ENCODE measurements at places on chromosomes 3 and 15.

GRCh38 chr3:22377421-22377820 is 626.4 kb upstream of the ZNF385D start:
- no peak for DNase-seq

DNA sequence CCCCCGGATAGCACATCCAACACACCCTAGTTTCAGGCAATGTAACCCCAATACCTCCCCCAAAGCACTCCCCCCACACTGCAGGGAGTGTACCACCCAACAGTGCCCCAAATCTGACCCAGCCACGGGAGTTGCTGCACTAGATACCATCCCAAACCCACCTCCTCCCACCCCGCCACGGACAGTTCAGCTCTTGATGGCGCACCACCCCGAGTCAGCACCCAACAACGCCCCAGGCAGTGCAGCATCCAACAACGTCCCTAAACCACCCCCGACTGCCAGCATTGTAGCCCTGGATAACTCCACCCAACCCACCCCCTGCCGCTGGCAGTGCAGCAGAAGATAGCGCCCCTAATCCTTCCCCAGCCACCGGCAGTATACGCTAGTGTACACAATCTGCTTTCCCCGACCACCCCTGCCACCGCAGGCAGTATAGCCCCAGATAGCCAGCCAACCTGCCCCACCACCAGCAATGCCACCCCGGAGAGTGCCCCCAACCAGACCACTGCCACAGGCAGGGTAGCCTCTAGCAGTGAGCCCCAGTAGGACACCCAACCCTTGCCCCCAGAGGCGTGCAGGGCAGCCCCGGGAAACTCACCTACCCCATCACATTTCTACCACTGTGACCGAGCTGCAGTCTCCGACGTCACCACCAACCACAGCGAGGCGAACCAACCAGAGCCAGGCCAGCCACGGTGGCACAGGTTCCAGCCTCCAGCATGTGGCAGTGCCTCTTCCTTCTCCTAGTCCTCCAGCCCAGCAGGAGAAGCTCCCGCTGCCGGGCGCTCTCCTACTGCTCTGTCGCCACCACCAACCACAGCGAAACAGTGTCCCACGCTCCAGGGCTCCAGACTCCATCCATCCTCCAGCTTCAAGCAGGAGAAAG is 178.1 kb downstream of the POTEB3 start:
- DNase-seq, result no peak

- no peak for DNase-seq
Observed at GRCh38 chr3:172919297-172919683, 168.8 kb downstream of the ECT2 start.

GRCh38 chr15:31358957-31359701 is 32.5 kb downstream of the KLF13 start:
- DNase-seq, result no peak

DNA sequence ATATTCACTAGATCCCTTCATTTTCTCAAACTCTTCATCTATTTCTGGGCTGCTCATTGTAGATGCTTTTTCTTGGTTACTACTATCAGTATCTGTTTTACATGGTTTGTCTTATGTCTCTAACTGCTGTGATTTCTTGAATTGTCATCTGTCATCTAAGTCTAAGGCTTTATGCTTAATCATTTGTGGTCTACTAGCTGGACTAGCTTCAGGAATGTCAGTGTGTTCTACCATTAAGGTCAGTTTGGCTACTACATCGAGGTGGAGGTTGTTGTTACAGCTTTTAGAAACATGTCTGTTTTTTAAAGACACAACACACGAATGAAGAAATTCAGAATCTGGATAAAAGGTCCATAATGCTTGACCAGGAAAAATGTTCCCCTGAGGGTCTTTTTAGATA is 82.2 kb downstream of the ABI3BP start:
- DNase-seq, result no peak

GRCh38 chr3:56691165-56692000 is 8.3 kb upstream of the TASOR start:
- DNase-seq, result no peak

GRCh38 chr3:141491929-141492328 is 5.1 kb downstream of the RASA2 start:
- DNase-seq, result no peak

GRCh38 chr15:25739687-25740121 is 123.4 kb downstream of the ATP10A start:
- no peak for DNase-seq

DNA sequence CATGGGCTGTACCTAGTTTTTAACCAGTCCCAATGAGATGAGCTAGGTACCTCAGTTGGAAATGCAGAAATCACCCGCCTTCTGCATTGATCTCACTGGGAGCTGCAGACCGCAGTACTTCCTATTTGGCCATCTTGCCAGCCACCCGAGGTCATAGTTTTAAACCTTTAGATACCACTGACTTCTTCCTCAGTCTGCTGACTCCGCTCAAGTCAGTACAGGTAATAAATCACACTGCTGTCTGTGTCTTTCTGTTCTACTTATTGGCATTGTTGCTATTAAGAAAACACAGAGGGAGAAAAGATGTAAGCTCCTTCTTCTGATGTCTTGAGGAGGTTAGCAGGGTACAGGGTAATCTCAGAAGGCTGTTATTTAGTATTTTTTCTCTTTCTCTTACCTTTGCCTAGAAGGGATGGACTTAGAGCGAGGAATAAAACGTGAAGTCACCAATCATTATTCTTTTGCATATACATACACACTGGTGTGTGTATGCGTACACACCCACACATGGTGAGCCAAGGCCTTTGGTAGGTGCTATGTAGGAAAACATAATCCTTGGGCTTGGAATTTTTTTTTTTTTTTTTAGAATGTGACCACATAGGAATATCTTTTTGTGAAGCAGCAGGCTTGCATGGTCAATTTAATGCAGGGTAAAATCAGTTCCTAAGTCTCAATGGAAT is 197.2 kb downstream of the EDEM1 start:
- no peak for DNase-seq

DNA sequence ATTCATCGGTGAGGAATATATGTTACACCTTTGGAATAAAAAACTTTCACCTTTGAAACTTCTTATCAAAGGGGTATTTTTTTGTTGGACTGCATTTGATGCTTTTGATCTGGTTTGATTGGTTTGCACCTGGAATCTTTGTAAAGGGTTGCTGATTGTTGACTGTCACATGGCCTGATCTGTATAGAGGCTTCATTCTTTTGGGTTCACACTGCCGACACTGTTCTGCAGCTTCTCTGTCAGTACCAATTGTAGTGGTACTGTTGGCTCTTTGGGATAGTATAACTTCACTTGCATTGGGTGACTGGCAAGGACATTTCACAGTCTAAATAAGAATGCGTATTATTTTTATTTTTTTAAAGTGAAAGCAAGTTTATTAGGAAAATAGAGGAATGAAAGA is 155.7 kb downstream of the DOCK3 start:
- DNase-seq, result peak; percentile 13

- no peak for DNase-seq
Observed at GRCh38 chr3:72093270-72093991, 308.5 kb upstream of the PROK2 start.

DNA sequence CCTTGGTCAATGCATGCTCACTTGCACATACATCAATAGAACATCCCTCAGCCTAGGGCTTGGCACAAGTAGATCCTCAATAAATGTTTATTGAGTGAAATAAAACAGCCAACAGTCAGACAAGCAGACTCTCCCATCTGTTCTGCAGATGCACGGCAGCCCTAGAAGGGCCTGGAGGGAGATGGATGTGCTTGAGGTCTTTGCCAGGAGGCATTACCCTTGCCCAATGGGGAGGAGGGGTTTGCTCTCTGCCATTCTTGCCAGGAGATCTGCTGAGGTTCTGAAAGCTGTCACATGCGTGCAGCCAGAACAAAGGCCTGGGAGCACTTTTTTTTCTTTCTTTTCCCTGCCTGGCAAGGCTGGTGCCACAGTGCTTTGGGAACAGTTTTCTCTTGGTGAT is 349.3 kb upstream of the THRB start:
- DNase-seq, result no peak

- no peak for DNase-seq
Observed at GRCh38 chr3:47578119-47578632, 489 bp downstream of the CSPG5 start.

DNA sequence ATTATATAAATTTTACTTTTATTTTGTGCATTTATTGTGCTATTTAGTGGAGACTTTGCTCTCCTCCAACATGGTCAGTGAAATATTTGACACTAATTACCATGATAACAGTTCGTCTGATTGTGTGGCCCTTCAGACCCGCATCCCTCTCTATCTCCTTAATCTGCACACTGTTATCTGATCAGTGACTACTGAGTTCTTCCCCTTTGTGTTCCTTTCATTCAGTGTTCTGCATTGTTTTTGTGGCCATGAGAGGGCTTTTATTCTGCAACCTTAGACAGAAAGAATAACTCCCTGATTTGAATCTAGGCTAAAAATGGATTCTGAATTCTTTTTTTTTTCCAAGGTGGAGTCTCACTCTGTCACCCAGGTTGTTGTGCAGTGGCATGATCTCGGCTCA is 11.9 kb upstream of the FMN1 start:
- no peak for DNase-seq

DNA sequence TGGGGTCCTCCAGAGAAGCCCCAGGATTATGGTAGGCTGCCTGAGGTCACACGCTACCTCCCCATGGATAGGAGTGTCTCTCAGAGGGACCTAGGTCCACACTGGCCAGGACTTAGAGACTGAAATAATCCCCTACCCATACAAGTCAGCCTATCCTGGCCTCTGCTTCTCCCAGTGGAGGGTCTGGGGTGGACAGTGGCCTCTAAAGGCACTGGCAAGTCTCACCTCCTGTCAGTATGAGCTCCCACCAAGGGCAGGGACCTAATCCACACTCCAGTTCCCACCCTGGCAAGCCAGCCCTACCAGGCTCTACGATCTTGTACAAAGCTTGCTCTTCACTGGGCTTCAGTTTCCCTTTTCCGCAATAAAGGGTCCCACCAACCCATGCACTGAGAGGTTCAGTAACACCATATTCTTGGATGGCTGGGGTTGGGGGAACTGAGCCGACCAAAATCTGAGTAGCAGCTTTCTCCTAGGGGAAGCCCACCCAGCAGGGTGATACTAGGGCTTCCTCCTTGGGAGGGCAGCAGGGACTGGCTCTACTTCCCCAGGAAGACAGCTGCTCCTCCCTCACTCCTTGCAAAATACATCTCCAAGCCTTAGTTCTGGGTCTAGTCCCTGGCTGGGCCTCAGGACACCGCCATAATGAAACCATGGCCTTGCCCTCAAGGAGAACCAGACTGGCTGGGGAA is 2.4 kb downstream of the CISH start:
- no peak for DNase-seq

DNA sequence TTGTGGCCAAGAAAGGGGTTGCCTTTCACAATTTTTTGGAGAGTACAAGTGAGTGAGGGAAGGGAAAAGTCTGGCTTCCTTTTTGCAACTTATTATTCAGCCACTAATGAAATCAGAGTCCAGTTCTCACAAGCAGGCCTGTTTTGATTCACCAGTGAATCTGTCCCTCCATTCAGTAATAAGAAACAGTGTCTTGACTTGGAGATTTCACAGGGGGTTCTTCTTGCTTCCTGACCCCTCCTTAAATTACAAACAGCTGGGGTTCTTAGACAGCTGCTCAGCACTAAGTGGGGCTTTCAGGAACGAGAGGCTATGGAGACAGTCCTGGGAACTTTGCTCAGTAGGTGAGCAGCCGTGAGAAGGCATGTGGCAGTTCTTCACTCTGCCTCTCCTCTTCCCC is 24.5 kb downstream of the SEMA3G start:
- DNase-seq, result no peak

- DNase-seq, result no peak
Observed at GRCh38 chr15:94070356-94071295, 160.7 kb upstream of the MCTP2 start.

- DNase-seq, result no peak
Observed at GRCh38 chr3:158882445-158882844, 80.6 kb downstream of the MFSD1 start.

- DNase-seq, result no peak
Observed at GRCh38 chr15:85623315-85624049, 171.2 kb downstream of the KLHL25 start.

GRCh38 chr15:83310521-83311456 is 26.3 kb upstream of the BNC1 start:
- DNase-seq, result no peak

- DNase-seq, result no peak
Observed at GRCh38 chr3:150739200-150739863, 23.6 kb downstream of the SIAH2 start.

DNA sequence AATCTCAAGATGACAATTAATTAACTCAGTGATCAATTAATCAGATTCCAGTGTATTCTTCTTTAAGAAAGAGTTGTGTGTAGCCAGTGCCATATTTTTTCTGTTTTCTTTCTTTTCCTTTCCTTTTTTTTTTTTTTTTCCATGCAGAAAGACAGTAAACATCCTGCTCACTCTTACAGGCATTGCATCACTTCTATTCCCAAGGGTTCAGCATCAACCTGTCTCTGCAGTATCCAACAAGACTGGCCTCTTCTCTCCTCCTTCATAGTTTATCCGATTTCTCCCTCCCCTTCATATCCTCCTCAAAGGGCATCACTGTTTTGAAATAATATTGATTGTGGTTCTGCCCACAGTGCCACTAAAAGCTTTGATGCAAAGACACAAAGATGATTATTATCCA is 17.0 kb upstream of the SLC9A9 start:
- no peak for DNase-seq

GRCh38 chr15:58313304-58313703 is 118.5 kb upstream of the LIPC start:
- no peak for DNase-seq

GRCh38 chr15:32029862-32030781 is at the start of gene CHRNA7:
Gene CHRNA7, plus strand, starts transcription at chr15:32030515. Its CDS starts 80 bp downstream, at chr15:32030595.
- peak; percentile 40 for DNase-seq

- DNase-seq, result no peak
Observed at GRCh38 chr3:45098310-45098709, 47.9 kb downstream of the CDCP1 start.

- DNase-seq, result peak; percentile 30
Observed at GRCh38 chr15:79115986-79116665, 25.5 kb upstream of the RASGRF1 start.

- DNase-seq, result no peak
Observed at GRCh38 chr3:141087076-141087777, 36.1 kb downstream of the SPSB4 start.

- DNase-seq, result no peak
Observed at GRCh38 chr3:101281521-101282030, 38.8 kb downstream of the IMPG2 start.

DNA sequence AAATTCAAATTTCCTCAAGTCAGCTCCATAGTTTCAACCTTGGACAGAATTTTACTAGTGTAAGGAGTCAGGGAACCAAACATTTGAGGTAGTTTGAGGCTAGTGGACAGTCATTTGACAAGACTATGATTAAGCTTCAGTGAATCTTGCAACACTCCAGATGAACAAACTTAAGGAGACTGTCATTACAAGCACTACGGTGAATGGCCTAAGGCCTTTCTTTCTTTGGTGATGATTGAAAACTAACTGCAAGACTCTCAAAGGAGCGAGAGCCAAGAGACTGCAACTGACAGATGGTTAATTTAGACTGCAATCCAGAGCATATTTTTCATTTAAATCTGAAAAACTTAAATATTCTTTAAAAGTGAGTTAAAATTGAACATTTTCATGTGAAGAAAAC is 272.3 kb upstream of the NECTIN3 start:
- no peak for DNase-seq

GRCh38 chr3:185519021-185519420 is 20.2 kb upstream of the TMEM41A start:
- no peak for DNase-seq

All from hypothalamus (tissue), 51 donors.